G401 (cell line): ENCODE measurements at places on chromosomes 6 and 20.

DNA sequence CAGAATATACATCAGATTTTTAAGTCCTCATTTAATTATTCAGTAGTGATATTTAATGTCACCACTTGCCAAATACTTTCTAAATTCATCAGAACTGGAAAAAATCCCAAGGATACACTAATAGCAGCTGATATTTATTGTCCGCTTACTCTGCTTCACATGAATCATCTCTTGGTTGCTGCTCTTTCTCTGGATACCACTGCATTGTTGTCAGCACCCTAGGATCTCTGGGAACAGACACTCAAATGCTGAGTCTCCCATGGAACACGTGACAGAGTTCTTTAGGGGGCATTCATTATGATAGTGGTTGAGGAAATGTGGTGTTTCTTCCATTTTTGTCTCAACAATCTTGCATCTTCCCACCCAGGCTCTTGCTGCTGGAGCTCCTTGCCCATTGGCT lies 318.0 kb downstream of the RFPL4B start:
- no peak for DNase-seq

DNA sequence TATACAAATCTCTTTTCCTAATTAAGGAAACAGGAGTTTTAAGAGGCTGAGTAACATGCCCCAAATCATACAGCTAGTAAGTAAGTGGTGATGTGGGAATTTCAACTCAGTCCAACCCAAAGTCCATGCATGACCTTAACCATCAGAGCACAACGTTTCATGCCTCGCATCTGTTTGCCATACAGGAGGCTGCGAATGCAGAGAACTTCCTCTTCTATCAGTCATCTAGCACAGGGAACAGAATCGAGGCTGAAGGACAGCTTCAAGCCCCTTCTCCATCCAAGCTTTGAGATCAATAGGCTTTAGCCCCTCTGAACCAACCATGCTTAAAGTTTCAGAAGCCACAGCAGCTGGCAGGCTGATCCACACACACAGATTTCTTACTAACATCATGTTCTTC lies 113.2 kb downstream of the MAFB start:
- DNase-seq: no peak

DNA sequence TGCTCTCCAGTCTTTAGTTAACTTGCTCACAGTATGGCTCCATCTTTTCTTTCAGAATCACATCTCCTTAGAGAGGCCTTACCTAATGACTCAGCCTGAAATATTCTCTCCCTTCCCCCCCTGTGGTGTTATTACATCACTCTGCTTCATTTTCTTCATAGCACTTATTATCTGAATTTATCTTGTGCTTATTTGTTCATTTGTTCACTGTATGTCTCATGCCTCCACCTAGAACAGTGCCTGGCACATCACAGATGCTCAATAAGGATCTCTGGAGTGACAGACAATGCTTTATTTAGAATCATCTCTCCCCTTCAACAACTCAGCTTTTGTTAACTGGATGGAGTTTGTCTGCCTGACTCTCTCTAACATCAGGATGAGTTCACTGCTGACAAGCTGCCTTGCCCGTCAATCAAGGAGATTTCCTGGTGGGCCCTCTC lies 96.6 kb upstream of the MAN1A1 start:
- DNase-seq: no peak

- DNase-seq: no peak
Measured at GRCh38 chr6:155188707-155189496, 74.9 kb upstream of the CLDN20 start.

GRCh38 chr6:163406366-163406765 lies 8.2 kb upstream of the QKI start:
- DNase-seq: no peak

DNA sequence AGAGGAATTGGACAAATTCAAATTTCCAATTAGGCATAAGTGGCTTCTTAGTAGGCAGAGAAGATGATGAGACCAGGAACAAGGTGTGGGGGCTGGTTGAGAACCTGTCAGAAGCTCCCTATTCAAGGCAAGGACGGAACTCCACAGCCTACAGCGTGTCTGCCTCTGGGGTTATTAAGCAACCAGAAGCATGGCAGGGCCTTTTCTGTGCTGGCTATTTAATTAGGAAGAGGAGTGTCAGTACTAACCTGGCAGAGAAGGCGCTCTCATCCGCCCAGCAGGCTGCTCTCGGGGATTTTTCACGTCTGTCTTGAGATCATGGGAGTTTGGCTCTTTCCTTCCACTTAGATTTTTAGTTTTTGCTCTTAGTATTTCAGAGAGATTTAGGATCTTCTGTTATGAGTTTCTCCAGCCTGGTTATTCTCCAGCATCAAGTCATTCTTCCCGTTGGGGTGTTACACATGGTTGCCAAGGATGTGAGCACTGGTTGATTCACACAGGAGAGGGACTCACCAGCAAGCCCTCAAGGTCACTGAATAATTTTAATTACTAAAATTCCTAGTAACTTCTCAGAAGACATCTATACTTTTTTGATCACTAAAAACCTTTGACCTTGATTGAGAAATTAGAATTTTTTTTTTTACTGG lies 23.9 kb downstream of the ADTRP start:
- DNase-seq: no peak

GRCh38 chr20:4511776-4512175 lies 209.9 kb upstream of the PRND start:
- no peak for DNase-seq

DNA sequence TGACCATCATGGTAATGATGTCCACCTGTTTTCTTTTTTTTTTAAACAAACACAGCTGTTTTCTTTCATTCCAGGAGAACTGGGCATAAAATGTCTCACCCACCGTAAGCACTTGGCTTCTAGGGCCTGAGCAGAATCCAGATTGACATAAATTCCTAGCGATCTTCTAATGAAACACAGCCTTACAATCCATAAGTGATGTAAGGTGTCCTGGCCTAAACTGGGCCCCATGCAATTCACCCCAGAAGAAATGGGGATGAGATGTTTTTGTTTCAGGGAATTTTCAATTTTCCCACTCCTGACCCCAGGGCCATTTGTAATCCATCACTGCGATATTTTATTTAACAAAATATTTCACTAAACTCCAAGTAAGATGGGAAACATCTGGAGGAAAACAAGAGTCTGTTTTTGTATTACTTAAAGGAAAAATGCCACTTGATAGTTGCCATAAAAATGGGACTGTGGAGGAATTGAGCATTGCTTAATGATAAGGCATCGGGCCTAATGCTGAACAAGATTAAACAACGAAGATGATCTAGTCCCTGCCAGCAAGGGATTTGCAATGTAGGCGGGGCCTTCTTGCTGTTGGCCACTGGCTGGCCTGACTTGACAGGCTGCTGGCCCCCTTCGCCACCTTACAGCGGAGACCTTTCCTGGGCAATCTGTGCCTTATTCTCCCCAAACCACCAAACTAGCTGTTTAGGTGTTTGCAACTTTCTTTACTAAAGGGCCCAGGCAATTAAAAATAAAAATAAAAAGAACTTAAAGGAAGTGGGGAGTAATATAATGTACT lies 183.7 kb downstream of the CD109 start:
- no peak for DNase-seq

DNA sequence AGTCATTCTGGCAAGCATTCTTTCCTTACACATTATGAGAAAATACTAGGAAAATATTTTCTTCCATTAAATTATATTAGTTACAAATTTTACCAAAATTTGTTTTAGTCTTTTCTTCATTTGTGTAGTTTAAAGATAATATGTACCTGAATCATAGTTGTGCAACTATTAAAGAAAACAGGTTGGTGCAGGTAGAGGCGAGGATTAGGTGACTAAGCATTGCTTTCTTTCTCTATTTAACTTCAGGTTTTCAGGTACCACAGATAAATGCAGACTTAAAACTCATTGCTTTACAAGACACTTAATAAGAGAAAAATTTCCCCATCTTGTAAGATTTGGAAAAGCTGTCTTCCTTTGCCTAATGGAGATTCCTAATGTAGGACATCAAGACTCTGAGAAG lies 1175.5 kb upstream of the ADGRB3 start:
- DNase-seq: no peak

DNA sequence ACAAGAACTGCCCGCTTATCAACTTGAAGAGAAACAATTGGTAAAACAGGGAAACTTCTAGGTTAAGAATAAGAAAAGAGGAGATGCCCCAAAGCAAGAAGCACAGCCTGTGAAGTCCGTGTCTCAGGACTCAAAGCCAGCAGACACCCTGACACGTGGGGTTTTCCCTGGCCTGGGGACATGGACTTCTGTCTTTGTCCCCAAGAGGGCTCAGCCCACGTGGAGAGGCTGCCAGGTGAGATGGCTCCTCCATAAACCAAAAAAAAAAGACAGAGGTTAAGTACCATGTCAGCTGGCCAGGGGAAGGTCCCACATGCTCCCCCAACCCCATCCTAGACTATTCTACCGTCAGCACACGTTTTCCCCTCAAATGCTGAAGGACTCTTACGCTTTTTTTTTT lies 9.9 kb downstream of the SERPINB6 start:
- DNase-seq: no peak

DNA sequence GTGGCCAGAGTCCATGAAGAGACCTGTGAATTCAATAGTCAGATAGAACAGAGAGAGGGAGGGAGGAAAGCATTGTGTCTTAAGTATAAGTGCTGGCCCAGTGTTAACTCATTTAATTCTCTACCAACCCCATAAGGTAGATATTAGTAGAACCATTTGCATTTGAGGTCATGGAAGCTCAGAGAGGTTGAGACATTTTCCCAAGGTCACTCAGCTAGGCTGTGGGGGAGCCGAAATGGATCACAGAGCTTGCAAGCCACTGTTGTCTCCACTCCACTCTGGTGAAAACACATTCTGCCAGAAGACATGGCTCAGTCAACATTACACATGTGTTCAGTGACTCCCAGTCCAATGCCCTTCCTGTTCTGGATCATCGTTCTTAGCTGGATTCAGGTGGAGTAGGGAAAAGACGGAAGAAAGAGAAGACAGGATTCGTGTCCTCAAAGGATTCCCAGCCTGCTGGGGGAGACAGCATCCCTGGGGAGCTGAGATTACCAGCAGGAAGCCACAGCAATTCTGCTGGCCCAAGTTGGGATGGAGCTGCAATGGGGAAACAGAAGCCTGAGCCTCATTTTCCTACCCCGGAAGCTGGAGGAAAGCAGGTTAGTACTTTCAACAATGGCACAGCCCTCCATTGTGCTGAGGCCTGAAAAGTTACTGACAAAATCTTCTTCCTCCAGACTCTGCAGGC lies 27.0 kb upstream of the MDGA1 start:
- DNase-seq: no peak

DNA sequence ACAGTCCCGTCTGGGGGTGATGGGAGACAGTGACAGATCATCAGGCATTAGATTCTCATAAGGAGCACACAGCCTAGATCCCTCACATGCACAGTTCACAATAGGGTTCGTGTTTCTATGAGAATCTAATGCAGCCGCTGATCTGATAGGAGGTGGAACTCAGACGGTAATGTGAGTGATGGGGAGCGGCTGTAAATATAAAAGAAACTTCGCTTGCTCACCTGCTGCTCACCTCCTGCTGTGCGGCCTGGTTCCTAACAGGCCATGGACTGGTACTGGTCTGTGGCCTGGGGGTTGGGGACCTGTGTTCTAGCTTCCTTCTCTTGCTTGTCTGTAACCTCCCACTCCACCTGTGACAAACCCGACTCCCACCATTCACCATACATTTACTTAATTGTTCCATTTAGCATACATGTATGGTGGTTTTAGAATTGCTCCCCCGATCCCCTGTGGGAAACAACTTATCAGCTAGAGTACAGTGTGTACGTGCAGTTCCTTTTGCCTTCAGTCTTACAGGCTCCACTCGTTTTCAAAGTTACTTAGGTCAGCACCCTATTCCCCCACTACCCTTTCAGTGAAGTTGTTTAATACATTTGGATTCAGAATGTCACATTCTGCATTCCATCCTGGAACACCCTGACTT lies 4.0 kb downstream of the MANBAL start:
- no peak for DNase-seq

DNA sequence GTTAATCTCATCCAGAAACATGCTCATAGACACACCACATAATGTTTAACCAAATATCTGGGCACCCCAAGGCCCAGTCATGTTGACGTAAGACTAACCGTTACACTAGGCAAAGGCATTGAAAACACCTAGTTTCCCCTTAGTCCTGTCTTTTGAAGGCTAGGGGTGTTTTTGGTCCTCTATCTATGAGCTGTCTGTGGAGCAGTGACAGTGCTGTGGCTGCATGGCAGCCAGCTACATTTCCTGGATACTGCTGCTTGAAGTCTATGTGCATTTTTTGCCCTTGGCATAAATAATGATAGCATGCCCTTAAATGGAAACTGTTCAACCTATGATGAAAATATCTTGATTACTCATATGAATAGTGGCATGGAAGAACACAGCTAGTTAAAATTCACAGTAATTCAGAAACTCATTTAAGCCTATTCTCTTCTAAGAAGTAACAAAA lies 18.6 kb downstream of the FARS2 start:
- no peak for DNase-seq
